Natural killer cell (primary cell): ENCODE measurements at places on chromosomes 4 and X. TPM values are rescaled to one million over a fixed set of nuclear protein-coding genes. Genes with fewer than 3 reads are reported as not detected.

GRCh38 chr4:13881892-13882291 lies 254.4 kb upstream of the BOD1L1 start:
- no peak overlapping the region for H3K4me3 ChIP-seq
- DNase-seq, result no peak
- H3K36me3 ChIP-seq, result no peaks in the 10 kb centered on the region
- H3K4me1 ChIP-seq, result no peaks in the 10 kb centered on the region
- H3K27ac ChIP-seq, result no peak overlapping the region
- no peaks in the 10 kb centered on the region for H3K27me3 ChIP-seq

GRCh38 chrX:111521169-111521568 lies 9.7 kb downstream of the SERTM2 start:
- no peaks in the 10 kb centered on the region for H3K27me3 ChIP-seq
- no peaks in the 10 kb centered on the region for H3K4me1 ChIP-seq
- no peak overlapping the region for H3K27ac ChIP-seq
- H3K36me3 ChIP-seq, result no peaks in the 10 kb centered on the region
- H3K4me3 ChIP-seq, result no peak overlapping the region

DNA sequence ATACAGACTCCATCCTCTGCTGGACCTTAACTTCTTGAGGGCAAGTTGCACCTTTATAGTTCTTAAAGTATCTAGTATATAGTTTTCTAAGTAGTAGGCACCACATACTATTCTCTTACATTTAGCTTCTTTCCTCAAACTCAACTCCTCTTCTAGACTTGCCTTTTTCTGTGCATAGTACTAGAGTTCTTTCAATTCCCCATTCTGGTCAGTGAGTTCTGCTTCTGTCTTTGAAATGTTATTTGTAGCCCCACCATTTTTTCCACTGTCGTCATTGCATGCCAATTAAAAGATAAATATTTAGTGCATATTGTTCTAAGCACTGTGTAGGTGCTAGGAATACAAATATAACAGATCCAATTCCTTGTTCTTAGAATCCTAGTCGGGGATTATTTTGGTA lies 31.6 kb downstream of the CDKL5 start:
- no peaks in the 10 kb centered on the region for H3K27me3 ChIP-seq
- H3K4me3 ChIP-seq, result no peak overlapping the region
- no peaks in the 10 kb centered on the region for H3K36me3 ChIP-seq
- H3K27ac ChIP-seq, result no peak overlapping the region
- DNase-seq, result no peak
- H3K4me1 ChIP-seq, result no peaks in the 10 kb centered on the region

GRCh38 chrX:5726224-5726623 lies 502.4 kb downstream of the NLGN4X start:
- no peak for DNase-seq
- no peaks in the 10 kb centered on the region for H3K27me3 ChIP-seq
- H3K4me3 ChIP-seq, result no peak overlapping the region
- H3K4me1 ChIP-seq, result no peaks in the 10 kb centered on the region

DNA sequence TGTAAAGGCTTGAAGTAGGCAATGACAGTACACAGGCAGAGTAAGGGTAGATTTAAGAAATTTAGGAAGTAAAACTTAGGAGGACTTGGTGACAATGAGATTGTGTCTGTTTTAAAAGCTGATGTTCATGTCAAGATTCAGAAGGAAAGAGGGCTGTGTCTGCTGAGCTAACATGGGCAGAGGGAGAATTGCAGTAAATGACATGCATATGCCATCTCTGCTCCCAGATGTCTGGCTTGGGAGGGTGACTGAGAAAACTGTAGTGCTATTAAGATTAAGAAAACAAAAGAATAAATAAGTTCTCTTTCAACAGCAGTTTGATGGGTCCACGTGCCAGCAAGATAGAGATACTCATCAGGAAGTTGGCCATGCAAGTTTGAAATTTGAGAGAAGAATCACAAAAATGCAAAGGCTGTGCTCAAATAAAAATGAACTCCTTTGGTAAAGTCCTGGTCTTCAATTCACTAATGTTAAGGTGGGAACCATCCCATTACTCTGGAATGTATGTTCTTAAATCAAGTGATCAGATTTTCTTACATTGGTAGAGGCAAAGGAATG lies 7.2 kb downstream of the NFXL1 start:
- no peak overlapping the region for H3K4me3 ChIP-seq
- no peaks in the 10 kb centered on the region for H3K4me1 ChIP-seq
- H3K27me3 ChIP-seq, result no peaks in the 10 kb centered on the region
- DNase-seq, result no peak
- H3K27ac ChIP-seq, result no peak overlapping the region
- H3K36me3 ChIP-seq, result peaks cover 8% of the 10 kb centered on the region

- H3K27me3 ChIP-seq, result no peaks in the 10 kb centered on the region
- H3K36me3 ChIP-seq, result peaks cover 18% of the 10 kb centered on the region
- no peak overlapping the region for H3K4me3 ChIP-seq
- DNase-seq, result no peak
- peaks cover 5% of the 10 kb centered on the region for H3K4me1 ChIP-seq
These were observed 41.9 kb downstream of the TNIP2 start for GRCh38 chr4:2714061-2714770.

GRCh38 chrX:3320471-3321046 lies 25.9 kb downstream of the MXRA5 start:
- no peaks in the 10 kb centered on the region for H3K36me3 ChIP-seq
- DNase-seq, result no peak
- no peak overlapping the region for H3K27ac ChIP-seq
- H3K4me3 ChIP-seq, result no peak overlapping the region
- H3K4me1 ChIP-seq, result no peaks in the 10 kb centered on the region

- H3K36me3 ChIP-seq, result no peaks in the 10 kb centered on the region
- no peak for DNase-seq
These were observed 118.9 kb downstream of the RAB28 start for GRCh38 chr4:13365195-13365594.

Gene SPANXN4
- not detected for total RNA-seq

Gene FAM9B
- 0.35 TPM for total RNA-seq

Gene MTNR1A
- not detected for total RNA-seq
